HTR-8/SVneo (cell line): ENCODE measurements at places on chromosomes 2 and 18.

DNA sequence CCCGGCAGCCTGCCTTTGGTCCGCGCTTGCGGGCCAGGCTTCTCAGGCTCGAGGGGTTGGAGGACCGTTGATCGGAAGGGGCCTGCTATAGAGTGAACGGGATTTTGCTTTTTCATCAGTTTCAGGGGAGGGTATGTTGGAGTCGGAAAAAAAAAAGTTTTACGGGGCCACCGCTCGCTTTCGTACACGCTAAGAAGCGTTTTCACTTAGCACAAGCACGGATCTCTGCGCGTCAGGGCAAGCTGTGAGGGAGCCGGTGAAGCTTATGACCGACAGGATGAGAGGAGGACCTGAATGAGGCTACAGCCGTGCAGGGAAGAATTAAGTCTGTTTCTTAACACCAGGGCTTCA lies 443 bp downstream of the CPSF3 start:
- no peak for DNase-seq

DNA sequence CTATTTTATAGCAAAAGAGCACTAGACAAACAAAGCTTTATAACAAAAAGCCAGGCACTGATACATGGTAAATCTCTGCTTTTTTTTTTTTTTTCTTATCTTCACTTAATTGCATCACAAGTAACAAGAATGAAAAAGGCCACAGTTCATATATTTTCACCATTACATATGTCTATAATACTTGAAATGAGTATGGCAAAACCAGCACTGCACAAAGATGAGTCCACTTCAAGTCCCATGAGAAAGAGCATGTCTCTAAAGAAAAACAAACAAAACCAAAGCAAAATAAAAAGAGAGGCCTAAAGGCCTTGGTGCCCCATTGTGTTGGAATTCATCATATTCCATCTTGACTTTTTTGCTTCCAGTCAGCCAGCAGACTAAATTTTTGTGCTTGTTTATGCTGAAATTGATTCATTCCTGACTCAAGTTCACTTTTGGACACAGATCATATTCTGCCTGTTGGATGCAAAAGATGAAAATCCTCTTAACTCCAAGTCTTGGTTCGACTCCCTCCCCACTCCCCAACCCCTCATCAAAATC lies 264.9 kb upstream of the CCDC68 start:
- no peak for DNase-seq

- no peak for DNase-seq
These were observed 129.7 kb downstream of the OSR1 start for GRCh38 chr2:19228715-19229114.

DNA sequence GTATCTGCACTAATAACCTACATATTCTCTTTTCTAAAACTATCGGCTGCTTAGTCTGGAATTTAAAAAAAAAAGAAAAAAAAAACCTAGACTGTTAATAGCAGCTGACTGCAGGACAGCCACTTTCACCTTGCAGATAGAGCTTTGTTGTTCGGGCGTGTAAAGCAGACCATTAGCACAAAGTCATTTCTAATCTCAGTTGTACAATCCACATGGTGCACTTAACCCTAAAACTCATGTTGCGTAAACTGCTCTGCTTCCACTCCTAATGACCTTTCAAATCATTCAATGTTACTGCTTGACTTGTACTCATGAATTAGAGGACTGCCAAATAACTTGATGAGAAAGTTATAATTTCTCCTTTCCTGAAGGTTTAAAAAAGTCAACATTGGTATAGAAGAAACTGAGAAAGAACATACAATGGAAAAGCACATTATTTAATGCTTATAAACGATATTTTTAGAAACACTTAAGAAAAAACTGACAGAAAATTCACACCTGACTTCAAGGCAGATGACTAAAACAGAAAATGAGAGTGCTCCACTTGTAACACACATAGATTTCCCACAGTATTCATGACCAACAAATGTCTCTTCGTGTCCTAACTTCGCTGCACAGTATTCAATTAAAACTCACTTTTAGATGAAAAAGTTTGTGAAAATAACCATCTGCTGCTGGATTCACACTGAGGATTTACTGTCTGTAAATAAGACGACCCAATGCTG lies 2.6 kb downstream of the CDH2 start:
- no peak for DNase-seq

DNA sequence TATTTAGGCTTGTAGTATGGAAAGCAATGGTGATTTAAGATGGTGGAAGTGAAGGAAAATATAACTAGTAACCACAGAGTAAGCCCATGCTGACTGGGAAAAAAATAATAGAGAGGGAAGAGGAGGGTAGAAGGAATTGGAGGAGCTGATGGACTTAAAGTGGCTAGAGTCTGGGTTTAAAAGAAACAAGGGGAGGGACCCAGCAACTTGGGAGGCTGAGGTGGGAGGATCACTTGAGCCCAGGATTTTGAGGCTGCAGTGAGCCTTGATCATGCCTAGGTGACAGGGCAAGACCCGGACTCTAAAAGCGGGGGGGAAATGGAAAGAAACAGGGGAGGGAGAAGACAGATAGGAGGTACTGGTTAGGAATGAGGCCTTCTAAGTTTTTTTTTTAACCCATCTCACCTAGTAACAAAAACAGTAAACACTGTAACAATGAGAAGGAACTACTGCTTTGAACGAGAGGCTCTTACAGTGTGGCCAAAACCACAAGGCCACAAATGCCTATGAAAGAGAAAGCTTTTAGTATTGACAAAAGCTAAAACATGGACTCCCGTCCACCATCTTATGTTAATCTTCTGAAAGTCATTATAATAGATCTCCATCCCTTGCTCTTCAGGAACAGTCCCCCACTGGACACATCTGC lies 26.6 kb downstream of the METTL8 start:
- DNase-seq = no peak

- no peak for DNase-seq
These were observed 190.4 kb upstream of the HDAC4 start for GRCh38 chr2:239590995-239591915.

DNA sequence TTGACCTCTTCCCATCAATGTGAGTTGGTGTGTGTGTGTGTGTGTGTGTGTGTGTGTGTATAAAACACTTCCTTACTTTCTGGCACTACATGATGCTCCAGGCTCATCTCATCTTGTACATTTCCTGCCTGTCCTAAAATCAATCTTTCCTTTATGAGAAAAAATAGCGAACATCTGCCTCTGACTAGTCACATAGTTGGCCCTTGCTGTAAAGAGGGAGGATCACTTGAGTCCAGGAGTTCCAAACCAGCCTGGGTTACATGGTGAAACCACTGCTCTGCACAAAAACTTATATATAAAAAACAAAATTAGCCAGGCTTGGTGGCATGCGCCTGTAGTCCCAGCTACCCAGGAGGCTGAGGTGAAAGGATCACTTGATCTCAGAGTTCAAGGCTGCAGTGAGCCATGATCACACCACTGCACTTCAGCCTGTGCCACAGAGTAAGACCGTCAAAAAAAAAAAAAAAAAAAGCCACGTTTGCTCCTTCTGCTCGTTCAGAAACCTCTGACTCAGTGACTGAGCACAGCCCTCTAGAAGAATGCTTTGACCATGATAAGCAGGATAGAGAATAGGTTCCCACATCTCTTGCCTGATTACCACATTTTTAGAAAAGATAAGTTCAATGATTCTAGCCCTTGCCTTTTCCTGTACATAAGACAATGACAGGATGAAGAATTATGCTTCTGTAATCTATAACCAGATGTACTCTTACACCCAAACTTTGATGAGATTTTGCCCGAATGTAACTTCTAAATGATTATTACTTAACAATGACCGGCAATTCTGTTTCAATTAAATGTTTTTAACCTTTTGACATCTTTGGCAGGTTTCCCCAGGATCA lies 45.2 kb upstream of the ST3GAL5 start:
- DNase-seq = no peak

DNA sequence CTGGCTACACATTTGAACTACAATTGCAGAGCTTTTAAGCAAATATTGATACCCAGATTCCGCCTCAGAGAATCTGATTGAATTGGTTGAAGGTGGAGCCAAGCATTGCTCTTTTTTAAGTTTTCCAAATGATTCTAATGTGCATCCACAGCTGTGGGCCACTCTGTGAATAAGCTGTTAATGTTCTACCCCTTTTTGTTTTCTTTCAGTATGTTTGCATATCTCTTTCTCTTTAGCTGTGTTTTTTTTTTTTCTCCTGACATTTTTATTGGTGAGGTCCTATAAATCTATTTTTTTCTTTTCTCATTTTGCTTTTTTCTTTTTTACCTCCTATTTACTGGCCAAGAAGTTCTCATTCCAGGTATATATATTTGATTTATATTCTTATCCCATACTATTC lies 6.5 kb downstream of the SCN3A start:
- no peak for DNase-seq
